ENCODE measurements at places on chromosomes 16 and 17.

- DNase-seq = no peak
These were observed 1.4 kb upstream of the HOXB2 start for GRCh38 chr17:48546137-48546923.

GRCh38 chr16:81329947-81330346 lies 15.2 kb downstream of the GAN start:
- DNase-seq = no peak

DNA sequence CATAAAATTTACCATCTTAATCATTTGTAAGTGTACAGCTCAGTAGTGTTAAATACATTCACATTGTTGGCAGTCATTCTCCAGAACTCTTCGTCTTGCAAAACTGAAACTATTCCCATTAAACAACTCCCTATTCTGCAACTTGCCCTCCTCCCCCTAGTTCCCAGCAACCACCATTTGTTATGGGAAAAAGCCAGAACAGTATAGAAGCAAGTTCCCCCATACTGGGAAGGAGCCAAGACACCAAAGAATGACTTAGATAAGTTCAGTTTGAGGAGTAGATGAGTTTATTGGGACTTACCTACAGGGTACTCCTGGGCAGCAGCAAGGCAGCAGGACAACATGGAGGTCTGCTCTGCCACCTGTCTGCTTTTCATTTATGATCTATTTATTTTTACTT lies 39.3 kb upstream of the TEKT1 start:
- no peak for DNase-seq

- DNase-seq = no peak
These were observed 29.0 kb upstream of the HEATR6 start for GRCh38 chr17:60107526-60108257.

DNA sequence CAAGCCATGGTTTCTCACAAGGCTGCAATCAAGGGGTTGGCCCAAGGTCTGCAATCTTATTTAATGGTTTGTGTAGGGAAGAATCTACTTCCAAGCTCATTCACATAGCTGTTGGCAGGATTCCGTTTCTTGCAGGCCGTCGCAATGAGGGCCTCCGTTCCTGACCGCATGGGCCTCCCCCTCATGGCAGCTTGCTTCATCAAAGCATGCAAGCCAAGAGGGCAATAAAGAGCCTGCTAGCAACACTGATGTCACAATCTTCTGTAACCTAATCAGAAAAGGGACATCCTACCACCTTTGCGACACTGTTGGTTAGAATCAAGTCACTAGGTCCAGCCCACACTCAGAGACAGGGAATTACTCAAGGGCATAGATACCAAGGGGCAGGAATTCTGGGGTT lies 95.5 kb downstream of the CCT6B start:
- no peak for DNase-seq

DNA sequence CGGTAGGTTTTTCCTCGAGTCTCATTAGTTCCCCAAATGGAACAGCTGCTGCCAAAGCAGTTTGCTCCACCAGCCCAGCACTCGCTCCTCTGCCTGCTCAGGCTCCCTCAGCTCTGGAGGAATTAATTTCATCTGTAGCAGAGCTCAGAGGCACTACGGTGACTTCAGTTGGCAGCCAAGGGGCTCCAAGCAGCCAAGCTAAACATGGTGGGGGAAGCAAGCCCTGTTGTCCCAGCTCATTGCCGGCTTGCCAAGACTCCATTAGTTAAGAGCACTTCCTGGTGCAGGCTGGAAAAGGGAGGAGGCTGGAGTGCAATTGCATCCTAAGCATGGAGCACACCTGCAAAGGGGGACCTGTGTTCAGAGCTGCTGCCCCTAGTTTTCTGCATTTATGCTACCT lies 78.7 kb upstream of the GPRC5B start:
- no peak for DNase-seq

- DNase-seq = no peak
These were observed 12.5 kb downstream of the CEP295NL start for GRCh38 chr17:78890498-78890897.

- no peak for DNase-seq
These were observed 90.4 kb downstream of the MARF1 start for GRCh38 chr16:15552507-15552906.

Measured in NCI-H2081 treated with DMSO at 0.1 percent for 48 hours (cell line).